Stimulated activated CD4-positive, alpha-beta T cell treated with anti-CD3 and anti-CD28 coated beads, TNF-alpha, amount 100 ng/mL, for 24 hours (primary cell): ENCODE measurements at places on chromosomes 11 and 22.

DNA sequence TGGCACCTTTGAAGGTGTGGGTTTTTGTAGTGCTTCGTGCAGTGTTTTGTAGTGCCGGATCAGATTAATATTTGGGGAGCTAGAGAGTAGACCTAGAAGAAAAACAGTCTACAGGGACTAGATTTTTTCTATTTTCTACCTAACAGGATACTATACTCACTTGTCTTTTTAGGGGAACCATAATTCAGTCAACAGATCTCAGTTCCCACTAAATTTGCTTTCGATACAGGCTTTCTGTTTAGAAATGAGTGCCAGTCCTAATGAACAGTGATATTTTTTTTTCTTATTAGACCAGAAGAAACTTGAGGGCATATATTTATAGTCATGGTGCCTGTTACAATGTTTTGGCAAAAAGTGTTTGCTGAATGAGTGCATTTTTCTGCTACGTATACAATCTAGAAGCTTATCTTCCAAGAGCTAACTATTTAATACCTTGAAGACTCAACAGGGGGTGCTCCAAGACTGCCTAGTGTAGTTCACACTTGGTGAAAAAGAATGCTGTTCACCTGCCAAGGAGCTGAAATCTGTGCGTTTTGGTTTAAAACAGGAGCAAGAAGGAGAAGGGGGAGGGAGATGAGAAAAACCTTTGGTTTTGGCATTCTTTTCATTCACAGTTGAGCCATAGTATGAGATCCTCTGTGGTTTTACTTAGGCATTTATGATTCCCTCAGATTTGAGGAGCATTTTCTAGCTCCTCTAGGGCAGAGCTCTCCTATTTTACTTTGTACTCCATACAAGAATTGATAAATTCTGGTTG, 44.9 kb upstream of the VSTM5 start:
- DNase-seq, result no peak

- no peak for DNase-seq
These were observed 363.6 kb downstream of the BRD1 start for GRCh38 chr22:49464037-49464436.

DNA sequence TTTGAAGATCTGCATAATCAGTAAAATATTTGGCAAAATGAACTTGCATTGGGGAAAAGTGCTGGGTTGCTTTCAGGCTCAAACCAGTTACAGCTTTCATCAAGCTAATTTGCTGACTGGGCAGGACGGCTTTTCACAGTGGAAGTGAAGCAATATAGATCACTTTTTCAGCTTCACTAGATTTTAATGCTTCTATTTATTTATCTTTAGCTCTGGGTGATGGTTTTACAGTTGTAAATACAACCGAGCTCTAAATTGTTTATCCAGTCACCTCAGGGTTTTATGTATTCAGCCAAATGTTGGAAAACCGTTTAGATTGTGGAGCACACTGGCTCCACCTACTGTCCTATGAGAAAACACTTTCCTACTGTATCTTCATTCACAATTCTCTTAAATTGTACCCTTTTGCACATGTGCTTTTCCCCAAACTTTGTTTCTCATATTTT, 58.2 kb downstream of the ACER3 start:
- DNase-seq, result no peak

DNA sequence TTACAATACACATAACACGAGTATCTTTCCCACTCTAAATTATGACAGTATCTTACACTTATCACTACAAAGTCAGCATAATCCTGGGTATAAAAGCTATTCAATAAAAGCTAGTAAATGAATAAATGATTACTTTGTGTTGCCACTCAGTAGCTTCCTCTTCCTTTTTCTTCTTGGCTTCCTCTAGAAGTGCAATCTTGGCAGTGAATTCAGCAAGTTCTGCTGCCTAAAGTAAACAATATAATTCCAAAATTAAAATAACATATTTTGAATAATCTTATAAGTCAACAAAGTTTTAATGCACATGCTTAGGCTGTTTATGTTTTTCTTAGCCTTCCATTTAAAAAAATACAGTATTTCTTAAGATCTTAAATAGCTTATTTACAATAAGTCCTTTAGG, 60.4 kb downstream of the RDX start:
- DNase-seq, result no peak

DNA sequence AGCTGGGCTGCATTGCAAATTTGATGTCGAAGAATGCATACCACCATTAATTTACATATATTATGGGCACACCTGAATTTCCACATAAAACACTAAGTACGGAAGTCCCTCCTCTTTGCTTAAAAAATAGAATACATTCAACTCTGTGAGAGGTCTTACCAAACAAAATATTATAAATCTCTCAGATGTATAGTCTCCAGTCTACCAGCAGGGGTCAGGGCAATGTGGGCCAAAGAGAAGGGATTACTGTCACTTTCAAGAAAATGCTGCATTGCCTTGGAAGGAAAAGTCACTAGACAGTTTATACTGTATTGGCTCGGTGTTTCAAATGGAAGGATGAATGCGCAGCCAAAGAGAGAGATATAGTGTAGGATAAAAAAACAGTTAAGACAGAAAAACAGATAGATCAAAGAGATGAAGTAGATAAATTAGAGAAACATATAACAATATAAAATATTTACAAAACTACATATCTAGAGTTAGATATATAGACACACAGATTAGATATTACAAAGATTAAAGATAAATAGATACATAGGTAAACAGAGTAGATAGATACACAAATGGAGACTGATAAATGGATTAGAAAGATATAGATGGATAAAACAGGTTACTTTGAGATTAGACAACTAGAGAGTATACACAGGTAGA, 20.9 kb downstream of the SERGEF start:
- no peak for DNase-seq

GRCh38 chr11:106128740-106129139, 51.3 kb downstream of the AASDHPPT start:
- no peak for DNase-seq

- DNase-seq, result no peak
These were observed 97.7 kb downstream of the TEAD1 start for GRCh38 chr11:12771875-12772274.

- DNase-seq, result no peak
These were observed at the start of gene PGGHG for GRCh38 chr11:288478-289397. TSS of gene PGGHG (plus strand) at chr11:289126. CDS start at chr11:289817, 691 bp downstream.
